ENCODE measurements at places on chromosomes 5 and 9.

GRCh38 chr9:4792054-4792571 lies 631 bp upstream of the RCL1 start:
- no peak for DNase-seq

GRCh38 chr5:74336297-74336696 lies 304.2 kb downstream of the ENC1 start:
- DNase-seq, result no peak

- no peak for DNase-seq
Measured at GRCh38 chr5:179536676-179537075, 13.7 kb upstream of the RUFY1 start.

DNA sequence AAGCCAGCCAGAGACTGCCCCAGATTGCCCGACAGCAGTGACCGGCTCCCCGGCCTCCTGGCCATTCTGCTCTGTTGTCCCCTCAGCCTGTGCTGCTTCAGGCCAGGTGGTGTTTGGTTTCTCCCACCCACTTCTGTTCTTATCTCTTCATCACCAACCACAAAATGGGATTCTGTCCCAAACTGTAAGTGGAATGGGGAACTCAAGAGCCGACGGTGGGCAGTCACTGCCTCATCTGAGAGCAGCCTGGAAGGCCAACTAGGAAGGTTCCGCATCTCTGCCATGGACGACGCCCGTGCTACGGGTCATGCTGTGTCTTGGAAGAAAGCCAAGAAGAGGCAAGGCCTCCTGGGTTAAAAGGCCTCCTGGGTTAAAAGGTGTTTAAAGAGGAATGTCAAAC lies 219.0 kb upstream of the PIK3R1 start:
- no peak for DNase-seq

DNA sequence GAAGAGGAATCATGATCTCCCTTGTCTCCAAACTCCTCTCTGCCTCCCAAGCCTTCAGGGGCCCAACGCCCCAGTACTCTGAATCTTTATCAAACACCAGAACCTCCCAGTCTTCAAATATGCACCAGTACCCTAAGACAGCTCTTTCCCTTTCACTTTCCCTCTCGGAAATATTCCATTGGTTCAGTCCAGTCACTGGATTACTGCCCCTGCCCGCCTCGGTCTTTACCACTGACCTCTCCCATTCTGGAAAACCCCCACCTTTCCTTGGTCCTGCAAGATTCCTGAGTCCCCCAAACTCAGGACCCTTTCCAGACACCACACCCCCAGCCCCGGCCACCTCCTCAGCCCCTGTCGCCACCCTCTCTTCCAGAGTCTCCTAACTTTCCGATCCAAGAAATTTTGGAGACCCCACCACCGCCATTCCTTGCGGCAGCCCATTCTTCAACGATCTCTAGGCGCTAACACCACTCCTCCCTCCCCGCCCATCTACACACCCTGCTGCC lies 674 bp downstream of the C5orf15 start:
- DNase-seq, result no peak

DNA sequence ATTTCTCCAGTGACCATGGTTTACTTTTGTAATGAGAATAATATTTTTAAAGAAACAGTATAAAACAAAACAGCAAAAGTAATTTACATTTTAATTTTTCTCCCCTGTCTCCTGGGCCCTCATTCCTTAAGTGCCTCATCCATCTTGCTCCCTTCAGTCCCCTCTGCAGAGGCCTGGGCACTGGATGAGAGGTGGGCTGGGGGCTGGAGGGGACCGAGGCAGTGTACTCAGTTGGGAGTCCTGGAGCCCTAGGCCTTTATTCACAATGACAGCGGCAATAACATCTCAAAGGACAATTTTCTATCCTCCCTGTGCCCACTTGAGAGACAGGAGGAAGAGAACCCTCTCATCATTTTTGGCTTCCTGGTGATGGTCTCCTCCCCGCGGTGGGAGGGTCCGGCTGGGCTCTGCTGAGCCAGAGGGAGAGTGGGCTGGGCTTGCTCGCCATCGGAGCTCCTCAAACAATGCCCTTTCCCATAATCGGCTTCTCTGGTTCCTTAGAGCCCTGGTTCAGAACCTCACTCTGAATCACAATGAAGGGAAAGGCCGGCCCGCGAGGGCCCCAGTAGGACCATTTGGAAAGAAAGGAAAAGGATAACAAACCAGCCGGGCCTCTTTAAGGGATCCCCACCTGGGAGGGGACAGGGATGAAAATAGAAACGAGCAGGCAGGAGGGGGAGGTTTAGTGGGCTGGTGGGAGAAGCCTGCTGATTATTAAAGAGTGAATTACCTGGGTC lies 9.7 kb upstream of the SMIM32 start:
- no peak for DNase-seq

- no peak for DNase-seq
Measured at GRCh38 chr9:97487107-97487506, 14.4 kb upstream of the TMOD1 start.

GRCh38 chr5:1643651-1644392 lies 120.1 kb upstream of the LPCAT1 start:
- DNase-seq, result no peak

DNA sequence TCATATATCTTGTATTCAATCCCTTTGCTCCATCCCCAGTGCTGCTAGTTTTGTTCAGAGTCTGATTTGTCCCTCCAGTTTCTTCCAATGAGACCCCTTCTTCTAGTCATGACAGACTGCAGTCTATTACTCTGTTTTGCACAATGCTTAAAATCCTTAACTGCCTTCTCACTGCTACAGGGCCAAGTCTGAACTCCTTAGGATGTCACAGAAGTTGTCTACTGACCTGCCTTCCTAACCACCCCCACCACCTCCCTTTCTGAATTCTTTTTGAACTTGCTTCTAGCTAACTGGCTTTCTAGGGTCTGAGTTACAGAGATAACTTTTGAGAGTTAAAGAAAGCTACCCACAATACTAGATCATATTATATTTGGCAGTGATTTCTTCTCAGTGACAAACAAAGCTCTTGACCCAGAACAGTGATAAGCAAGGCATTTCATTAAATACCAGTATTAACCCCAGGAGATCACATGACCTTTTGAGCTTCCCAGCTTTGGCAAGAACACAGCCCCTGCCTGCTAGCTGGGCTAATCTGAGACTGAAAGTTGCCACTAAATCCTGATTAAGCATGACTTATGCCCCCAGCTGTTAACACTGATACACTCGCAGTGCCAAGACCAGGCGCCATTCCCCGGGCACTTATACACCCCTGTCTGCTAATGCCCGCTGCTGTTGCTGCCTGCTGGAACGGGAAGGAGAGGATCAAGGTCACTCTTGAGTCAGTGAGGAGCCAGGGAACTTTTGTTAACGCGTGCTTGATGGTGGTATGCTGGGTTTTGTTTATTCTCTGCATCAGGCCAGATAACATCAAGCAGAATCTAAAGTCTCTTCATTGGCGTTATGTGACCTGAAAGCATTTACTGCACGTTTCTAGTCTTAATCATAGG lies 36.4 kb upstream of the ADAMTSL1 start:
- no peak for DNase-seq

- DNase-seq, result no peak
Measured at GRCh38 chr9:3736161-3736560, 210.4 kb upstream of the RFX3 start.

DNA sequence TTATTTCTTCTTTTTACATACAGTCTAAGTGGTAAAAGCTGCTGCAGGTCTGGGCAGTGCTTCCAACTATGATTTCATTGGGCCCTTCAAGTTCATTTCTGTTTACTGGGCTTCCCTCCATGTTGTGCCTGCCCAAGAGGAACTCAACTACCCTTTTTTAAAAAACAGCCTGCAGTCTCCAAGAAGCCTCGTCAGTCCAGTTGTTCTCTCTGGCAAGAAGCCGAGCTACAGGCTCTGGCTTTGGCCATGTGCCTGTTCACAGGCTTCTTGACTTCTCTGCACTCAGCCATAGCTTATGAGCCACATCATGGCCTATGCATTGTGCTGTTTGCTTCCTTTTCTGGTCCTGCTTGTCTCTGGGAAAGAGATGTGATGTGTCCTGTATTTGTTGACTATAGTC lies 119.7 kb upstream of the PJA2 start:
- DNase-seq, result no peak

- DNase-seq, result no peak
Measured at GRCh38 chr9:101705135-101705661, 33.2 kb downstream of the GRIN3A start.

- DNase-seq, result no peak
Measured at GRCh38 chr5:103458497-103459040, 104.0 kb downstream of the NUDT12 start.

DNA sequence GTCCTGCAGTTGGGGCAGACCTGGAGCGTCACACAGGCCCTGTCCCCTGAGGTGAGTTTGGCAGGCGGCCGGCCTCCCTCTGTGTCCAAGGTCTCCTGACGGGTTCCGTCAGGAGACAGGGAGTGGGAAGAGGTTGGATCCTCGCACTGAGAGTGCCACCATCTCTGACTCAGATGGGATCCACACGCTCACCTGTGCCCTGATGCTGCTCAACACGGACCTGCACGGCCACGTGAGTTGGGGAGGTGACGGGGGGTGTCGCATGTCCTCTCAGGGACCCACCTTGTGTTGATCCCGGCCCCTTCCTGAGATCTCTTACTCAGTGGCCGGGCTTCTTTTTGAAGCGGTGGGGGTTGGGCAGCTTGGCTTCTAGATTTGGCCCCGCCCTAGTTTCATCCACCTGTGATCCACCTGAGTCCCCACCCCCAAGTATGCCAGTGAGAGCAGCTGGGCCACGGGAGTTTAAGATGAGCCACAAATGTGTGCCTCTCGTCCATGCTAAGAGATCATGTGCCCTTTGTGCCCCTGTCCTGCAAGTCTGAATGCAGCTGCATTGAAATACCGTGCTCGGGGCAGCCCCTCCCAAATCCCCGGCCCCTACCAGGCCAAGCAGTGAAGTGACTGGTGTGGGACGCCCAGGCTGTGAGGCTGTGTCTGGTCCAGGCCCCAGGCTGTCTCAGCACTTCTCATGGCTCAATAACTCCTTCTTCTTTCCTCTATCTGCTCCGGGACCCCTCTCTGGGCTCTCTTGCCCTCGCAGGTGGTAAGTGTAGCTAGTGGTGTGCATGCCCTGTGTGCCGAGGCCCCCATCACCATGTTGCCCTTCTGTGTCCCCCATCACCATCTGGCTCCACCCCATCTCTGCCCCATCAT lies 27.2 kb downstream of the PSD2 start:
- DNase-seq, result no peak

DNA sequence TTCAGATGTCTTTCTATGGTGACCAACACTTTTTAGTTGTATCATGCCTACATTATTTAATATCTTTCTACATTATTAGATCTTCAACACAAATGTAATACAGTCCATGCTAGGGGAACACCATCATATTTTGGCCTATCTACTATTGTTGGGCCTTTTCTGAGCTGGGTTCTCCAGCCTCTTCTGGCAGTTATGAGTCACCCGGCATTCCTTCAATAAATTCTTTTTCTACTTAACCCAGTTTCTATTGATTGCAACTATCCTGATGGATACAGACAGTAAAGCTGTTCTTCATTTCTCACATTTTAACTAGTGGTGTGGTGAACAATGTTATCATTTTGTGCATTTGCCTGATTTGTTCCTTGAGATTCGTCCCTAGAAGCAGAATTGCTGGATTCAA lies 529.3 kb downstream of the BNC2 start:
- no peak for DNase-seq

GRCh38 chr9:112571624-112572355 lies 85.2 kb downstream of the KIAA1958 start:
- no peak for DNase-seq

- no peak for DNase-seq
Measured at GRCh38 chr9:2967766-2968165, 123.9 kb upstream of the PUM3 start.

DNA sequence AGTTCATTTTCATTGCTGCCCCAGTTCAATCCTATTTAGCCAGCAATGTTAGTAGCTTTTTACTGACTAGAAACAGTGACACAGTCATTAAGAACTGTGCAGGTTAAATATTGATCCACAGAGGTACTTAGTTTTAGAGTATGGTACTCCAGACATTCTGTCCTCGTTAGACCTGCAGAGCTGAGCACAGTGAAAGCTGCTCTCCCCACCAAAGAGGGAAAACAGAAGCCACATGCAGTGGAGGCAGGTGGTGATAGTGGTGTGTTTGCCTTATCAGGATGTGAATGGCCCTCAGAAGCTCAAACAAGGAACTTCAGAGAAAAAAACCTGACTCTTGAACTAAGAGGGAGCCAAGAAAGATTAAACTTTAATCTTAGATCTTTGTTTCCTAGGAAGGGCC lies 75.5 kb downstream of the UNC13B start:
- no peak for DNase-seq

GRCh38 chr9:113935677-113936380 lies 59.7 kb downstream of the ZNF618 start:
- no peak for DNase-seq

GRCh38 chr9:117868594-117868993 lies 164.4 kb downstream of the TLR4 start:
- DNase-seq, result no peak

GRCh38 chr5:14695152-14695551 lies 30.6 kb downstream of the OTULIN start:
- DNase-seq, result no peak

DNA sequence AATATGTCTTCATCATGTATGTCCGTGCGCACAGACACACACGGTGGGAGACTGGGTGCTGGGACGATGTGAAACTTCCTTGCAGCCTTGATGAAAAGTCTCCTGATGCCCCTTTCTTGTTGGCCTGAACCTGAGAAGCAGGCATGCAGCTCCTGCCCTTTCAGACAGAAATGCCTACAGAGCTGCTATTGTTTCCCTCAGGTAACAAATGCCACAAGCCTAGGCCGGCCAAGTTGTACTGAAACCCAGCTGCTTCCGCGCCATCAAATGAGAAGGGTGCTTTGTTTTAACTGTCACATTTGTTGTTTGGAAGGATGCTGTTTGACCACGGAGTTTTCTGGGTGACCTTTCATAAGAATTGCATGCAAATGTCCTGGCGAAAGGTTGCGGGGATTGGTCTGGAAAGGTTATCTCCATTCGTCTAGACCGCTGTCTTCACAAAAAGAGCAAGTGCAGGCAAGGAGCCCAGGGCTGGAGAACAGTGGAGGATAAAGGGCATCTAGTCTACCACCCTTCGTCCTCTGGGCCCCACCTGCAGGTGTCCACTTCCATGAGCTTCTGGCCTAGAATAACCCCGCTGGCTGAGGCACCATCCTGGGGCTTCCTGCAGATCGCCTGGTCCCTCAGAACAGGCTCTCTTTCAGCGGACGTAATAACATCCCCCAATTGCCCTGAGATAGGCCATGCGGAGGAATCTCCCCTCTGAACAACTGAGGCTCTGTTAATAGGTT lies 197.2 kb downstream of the SEMA6A start:
- no peak for DNase-seq

DNA sequence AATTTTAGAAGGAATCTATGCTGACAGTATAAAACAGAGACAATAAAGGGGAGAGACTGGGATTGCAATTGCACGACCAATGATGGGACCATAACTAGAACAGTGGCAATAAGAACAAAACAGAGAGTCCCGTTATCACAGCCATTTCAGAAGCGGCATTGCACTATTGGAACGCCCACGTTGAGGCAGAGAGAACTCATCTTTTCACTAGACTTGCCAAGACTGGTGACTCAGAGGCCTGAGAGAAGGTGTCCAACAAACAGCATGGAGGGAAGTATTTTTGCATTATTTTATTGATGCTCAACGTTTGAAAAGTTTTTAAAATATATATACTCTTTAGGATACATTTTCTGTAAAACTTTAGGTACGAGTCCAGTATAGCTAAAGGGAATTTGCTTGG lies 737.7 kb downstream of the TLE1 start:
- DNase-seq, result no peak

GRCh38 chr9:79195879-79196278 lies 375.9 kb upstream of the TLE4 start:
- no peak for DNase-seq
